NCI-H69 (cell line): ENCODE measurements at places on chromosomes 11 and 22.

GRCh38 chr22:49638788-49639187, 188.9 kb downstream of the BRD1 start:
- DNase-seq, result no peak

DNA sequence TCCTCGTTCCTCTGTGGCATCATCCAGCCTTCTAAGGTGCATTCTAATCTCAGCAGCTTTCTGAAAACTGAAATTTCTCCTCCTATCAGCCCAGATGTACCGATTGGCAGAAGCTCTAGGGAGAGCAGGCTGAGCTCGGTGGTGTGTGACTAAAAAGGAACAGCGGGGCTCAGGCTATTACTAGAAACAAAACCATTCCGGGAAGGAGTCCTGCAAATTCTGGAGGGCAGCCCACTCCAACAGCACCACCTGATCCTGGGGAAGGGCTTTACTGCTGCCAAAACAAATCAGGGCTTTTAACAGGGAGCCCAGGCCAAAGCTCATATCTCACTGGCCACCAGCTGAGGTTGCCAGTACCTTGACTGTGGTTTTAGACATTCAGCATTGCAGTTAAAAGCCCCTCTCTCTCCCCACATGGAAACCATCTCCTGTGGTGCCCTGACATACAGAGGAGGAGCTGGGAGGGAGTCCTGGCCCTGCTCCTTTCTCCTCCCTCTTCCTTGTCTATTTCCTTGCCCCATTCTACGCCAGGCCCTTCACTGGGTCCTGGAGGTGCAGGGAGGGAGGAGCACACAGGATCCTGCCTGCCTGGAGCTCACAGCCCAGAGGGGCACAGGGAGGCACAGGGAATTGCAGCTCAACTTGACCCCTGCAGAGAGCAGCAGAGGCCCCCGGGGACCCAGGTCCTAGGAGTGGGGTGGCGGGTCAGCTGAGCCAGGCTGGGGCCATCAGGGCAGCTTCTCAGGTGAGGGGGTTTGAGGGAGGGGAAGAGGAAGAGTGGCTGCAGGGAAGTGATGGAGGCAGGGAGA, 889 bp downstream of the PLAAT4 start:
- DNase-seq, result no peak

DNA sequence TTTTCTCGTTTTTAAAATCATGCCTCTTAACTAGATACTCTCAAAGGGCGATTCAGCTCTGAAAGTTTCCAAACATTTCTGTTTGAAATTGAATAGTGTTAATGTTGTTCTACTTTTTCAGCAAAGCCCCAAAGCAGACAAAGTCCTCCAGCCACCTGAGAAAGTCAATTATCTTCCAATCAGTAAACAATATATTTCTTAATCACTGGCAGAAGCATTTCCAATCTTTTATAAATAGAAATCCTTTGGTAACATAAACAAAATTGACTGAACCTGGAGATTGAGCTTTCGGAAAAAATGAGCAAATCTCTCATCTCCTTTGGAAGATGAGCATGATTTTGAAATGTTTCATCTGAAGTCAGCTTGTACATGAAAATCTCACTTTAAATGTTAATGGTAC, 84.4 kb upstream of the FIBIN start:
- no peak for DNase-seq

- DNase-seq, result peak; percentile 19
Measured at GRCh38 chr11:84993386-84993785, 633.8 kb downstream of the DLG2 start.

DNA sequence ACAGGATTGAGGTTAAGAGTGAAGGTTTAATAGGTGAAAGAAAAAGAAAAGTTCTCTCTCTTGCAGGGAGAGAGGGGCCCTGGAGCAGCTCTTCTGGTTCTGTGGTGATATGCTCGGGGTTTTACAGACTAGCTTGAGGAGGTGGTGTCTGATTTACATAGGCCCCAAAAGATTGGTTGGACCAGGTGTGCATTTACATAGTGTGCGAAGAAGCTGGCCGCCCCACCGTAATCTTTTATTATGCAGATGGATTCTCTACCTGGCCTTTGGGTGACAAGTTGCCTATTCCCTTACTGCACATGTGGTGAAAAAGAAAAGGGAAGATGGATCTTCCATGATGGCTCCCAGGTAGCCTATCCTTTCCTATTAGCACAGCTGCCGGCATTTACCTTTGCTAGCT, 219.9 kb upstream of the GRIA4 start:
- DNase-seq, result no peak

- peak; percentile 42 for DNase-seq
Measured at GRCh38 chr22:42356533-42356932, 75.7 kb downstream of the NFAM1 start.
